Hematopoietic multipotent progenitor cell treated with erythropoietin and hydrocortisone succinate and interleukin-3 and kit ligand, for 4 days (in vitro differentiated cells): ENCODE measurements at places on chromosomes 3 and 15.

DNA sequence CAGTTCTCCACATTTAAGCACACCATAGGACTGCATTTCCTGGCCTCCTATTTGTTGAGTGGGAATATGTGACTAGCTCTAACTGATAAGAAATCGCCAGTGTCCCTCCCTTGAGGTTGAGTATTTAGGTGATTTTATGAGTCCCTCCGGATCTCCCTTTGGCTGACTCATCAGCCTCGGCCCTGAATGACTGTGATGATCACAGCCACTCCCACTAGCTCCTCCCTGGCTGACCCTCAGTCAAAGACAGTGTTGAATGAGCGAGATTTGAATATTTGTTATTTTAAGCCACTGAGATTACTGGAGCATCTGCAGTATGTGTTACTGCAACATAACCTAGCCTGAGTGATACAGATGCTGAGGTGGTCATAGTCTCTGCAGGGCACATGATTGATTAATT, 515.3 kb downstream of the EPHB1 start:
- no peak for DNase-seq

DNA sequence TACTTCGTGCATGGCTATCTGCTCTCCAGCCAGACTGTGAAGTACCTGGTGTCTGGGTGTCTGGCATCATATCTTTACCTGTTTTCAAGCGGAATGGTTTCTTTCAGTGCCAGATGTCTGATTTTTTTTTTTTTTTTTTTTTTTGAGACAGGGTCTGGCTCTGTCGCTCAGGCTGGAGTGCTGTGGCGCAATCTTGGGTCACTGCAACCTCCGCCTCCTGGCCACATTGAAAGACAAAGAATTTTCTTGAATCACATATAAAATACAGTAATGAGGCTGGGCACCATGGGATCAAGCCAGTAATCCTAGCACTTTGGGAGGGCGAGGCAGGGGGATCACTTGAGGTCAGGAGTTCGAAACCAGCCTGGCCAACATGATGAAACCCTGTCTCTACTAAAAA, 2.8 kb upstream of the MESP1 start:
- no peak for DNase-seq

DNA sequence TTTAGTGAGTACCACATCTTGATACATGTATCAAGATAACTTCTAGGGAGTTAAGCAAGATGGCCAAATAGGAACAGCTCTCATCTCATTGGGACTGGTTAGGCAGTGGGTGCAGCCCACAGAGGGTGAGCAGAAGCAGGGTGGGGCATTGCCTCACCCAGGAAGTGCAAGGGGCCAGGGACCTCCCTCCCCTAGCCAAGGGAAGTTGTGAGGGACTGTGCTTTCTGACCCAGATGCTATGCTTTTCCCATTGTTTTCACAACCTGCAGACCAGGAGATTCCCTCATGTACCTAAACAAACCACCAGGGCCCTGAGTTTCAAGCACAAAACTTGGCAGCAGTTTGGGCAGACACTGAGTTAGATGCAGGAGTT, 665.0 kb upstream of the CBLB start:
- DNase-seq = no peak

DNA sequence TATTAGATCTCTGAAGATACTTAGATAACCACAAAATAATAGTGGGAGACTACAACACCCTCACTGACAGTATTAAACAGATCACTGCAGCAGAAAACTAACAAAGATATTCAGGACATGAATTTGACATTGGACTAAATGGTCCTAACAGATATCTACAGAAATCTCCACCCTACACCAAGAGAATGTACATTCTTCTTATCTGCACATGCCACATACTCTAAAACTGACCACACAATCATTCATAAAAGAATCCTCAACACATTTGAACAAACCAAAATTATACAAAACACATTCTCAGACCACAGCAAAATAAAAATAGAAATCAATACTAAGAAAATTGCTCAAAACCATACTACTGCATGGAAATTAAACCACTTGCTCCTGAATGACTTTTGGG, 116.3 kb downstream of the DTWD1 start:
- peak; percentile 74 for DNase-seq

GRCh38 chr15:49225572-49226281, 55.7 kb downstream of the GALK2 start:
- peak; percentile 85 for DNase-seq

DNA sequence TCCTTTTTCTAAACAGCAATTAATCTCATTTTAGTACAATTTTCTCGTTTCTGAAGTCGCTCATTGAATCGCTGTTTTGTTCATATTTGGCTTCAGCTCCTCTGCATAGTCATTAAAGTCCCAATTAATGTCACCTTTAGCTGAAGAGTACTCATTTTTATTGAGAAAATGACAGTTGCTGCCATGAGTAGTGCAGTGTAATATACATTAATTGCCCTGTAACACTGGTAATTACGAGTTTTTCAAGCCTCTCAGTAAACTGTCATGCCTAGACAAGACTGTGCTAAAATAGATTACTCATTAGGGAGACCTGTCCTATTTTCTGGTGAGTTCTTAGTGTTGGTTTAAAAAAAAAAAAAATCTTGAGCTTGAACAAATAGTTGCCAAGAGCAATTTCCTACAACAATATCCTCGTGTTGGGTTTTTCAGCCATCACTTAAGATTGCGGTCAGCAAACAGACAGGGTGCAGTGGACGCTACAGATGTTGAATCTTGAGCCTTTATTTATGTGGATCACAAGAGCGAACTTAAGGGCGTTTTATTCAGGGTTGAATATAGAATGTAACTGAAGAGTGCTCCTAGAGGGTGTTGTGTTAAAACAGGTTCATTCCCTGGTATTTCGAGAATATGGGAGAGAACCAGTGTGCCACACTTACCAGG, 176.0 kb downstream of the CDIN1 start:
- DNase-seq = no peak

GRCh38 chr3:82475306-82475705, 713.9 kb upstream of the GBE1 start:
- DNase-seq = no peak

GRCh38 chr15:74141591-74141990, 11.2 kb downstream of the ISLR2 start:
- no peak for DNase-seq

DNA sequence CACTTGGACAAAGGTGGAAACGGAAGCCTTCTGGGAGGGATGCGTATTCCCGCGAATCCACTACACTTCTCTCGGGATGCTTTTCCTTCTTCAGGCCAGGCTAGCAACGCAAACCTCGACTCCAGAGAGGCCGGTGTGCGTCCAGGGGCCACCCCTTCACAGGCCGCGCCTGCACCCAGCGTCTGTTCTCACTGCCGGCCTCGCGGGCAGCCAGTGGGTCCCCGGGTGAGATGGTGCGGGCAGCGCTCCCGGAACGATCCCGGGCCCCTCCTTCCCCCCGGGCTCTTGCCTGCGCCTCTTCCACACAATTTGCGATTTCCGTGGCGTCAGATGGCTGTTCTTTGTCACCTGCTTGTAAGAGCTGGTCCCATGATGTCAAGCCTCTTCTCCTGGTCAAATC, 27.3 kb downstream of the GABRA5 start:
- no peak for DNase-seq

DNA sequence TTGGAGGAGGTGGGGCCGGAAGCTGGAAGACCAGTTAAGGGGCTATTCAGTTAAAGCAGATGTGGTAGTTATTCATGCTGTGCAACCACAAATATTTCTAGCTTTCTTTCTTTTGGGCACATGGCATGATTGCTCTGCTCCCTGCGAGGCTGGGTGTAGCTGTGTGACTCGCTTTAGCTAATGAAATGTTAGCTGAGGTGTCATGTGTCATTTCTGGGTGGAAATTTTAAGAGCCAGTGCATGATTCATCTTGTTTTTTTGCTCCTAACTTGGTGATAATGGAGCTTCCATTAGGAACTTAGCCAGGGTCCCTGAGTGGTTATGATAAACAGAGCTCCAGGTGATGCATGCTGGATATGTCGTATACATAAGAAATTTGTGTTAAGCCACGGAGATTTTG, 300.6 kb downstream of the SATB1 start:
- DNase-seq = no peak

GRCh38 chr3:188779281-188779980, 392.3 kb upstream of the TPRG1 start:
- no peak for DNase-seq

- no peak for DNase-seq
Observed at GRCh38 chr3:127568586-127568985, 21.9 kb downstream of the TPRA1 start.

GRCh38 chr15:77474310-77474988, 53.8 kb downstream of the HMG20A start:
- DNase-seq = no peak

DNA sequence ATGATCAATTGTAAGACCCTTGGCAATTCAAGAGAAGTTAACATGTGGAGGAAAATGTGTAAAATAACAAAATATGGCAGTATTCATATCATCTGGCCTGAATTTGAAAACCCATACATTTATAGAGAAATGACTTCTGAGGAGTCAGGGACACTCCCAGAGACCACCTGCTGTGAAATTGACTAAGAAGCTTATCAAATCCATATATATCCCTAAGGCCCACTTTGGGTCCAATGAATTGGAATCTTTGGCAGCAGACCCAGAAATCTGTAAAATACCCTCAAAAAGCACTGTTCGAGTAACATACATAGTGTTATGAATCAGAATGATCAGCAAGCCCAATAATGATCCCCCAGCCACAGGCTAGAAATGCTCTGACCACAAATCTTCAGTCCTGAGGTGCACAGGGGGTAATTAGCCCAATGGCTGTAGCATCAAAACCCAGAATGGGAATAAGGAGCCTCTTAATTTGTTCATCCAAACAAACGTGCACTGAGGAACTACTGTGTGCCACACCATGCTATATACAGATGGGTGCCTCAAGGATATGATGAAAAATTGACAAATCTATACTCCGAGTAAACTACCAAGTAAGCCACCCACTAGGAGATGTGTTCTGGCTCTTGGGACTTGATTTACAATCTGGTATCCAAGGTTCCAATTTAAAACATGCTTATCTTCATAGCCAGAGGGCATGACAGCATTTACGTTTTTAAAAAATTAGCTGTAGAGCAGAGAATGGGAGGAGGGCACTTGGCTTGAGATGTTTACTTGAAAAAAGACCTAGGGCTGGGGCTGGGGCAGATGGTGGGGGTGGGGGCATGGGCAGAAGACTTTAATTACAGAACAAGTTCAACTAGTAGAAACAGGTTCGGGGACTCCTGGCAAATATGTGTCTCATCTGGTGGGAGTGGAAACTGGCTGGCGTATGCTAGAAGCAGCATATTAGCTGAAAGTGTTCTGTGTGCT, 9.1 kb upstream of the ARHGEF3 start:
- no peak for DNase-seq

DNA sequence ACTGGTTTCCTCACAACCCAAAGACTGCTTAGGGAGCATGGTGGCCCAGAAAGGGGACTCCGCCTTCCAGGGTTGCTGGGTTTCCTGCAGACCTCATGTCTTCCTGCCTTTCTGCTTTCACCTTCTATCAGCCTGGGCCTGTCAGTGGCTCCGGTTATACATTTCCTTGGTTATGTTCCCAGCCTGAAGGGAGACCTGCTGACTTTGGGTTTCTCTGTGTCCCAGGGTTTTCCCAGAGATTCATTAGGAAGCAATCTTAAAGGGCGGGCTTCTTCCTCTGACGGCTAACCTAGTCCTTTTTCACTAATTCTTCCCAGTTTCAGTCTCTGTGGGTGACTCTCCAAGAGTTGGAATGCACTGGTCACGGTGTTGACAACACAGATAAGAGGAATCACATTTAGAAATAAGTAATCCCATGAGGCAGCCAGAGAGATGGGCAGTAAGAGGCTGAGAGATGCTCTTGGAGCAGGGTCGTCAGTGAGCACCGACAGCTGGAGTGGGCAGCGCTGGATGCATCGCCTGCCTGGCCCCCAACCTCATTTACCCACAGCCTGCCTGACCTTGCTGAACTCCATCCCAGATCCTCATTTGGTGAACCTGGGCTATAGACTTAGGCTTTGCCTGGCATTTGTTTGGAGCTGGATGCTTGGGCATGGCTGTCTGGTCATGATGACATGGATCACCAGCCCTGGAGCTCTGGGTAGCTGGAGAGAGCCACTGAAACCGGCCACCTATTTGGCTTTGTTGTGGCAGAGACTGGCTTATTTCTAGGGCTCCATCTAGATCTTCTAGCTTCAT, 10.0 kb upstream of the EHD4 start:
- DNase-seq = no peak
